Breast epithelium (tissue), 4 donors: ENCODE measurements at places on chromosomes 13 and 19. TPM values are rescaled to one million over a fixed set of nuclear protein-coding genes. Genes with fewer than 3 reads are reported as not detected.

DNA sequence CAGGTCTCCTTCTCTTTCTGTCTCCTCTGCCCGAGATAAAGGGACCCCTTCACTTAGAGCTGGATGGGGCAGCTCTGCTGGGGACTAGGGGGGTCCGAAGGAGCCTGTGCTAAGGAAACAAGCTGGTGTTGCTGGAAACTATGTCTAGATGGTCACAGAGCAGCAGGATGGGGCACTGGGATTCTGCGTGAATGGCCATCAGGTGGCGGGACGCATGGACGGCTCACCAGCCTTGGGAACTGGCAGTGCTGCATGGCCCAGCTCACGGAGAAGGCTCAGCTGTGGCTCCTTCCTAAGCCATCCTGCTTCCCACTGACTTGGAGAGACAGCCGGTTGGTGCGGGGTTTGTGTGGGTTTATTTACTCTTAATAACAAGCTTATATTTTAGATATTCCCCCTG lies 411.8 kb downstream of the ZNF536 start:
- DNase-seq: no peak

- no peak for DNase-seq
These were observed 66.0 kb upstream of the TNFRSF19 start for GRCh38 chr13:23504180-23504579.

DNA sequence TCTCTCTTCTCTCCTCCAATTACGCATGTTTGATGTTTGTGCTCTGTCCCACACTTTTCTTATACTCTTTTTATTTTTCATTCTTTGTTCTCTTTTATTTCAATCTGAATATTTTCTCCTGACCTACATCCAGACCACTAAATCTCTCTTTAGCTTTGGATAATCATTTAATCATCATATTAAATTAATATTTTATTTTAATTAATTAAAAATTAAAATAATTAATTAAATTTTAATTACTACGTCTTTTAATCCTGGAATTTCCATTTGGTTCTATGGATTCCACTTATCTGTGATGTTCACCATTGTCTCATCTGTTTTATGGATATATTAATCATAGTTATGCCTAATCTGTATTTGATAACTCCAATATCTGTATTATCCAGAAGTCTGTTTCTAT lies 62.4 kb downstream of the SPACA7 start:
- DNase-seq: no peak

GRCh38 chr13:103229674-103230073 lies 163.5 kb upstream of the SLC10A2 start:
- DNase-seq: no peak

DNA sequence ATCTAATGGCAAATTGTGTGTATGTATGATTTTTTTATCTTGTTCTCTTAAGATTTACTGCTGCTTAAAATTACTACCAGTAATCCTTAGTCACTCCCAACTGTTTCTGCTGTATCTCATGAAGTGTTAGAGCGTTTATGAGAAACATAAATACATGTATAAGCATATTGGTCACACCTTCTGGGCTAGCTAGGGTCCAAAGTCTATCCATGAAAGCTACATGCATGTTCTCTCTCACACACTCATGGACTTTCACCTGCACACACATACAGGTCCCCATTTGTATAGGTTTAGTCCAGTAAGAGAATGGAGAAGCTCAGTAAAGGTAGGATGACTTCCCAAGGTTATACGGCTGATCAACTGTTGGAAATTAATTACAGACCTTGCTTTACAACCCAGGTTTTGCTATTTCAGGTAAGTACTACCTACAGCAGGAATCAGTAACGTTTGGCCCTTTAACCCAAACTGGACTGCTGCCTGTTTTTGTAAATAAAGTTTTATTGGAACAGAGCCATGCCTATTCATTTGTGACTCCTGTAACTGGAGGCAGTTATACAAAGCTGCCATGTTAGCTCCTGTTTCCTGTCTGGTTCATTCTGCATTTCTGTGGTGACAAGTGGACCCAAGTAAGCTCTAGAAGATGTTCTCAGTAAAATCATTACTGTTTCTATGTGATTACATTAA lies 15.3 kb downstream of the METTL21C start:
- DNase-seq: no peak

GRCh38 chr19:3770136-3770999 lies 1.7 kb downstream of the RAX2 start:
- DNase-seq: no peak

DNA sequence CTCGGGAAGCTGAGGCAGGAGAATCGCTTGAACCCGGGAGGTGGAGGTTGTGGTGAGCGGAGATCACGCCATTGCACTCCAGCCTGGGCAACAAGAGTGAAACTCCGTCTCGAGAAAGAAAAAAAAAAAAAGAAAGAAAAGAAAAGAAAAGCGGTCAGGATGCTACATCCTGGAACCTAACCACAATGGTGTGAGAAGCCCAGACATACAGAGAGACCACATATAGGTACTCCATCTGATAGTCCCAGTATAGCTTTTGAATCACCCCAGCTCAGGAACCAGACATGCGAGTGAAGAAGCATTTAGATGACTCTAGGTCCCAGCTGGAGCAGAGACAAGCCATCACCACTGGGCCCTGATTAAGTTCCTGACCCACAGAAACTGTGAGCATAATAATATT lies 3.2 kb downstream of the IFNL1 start:
- no peak for DNase-seq

DNA sequence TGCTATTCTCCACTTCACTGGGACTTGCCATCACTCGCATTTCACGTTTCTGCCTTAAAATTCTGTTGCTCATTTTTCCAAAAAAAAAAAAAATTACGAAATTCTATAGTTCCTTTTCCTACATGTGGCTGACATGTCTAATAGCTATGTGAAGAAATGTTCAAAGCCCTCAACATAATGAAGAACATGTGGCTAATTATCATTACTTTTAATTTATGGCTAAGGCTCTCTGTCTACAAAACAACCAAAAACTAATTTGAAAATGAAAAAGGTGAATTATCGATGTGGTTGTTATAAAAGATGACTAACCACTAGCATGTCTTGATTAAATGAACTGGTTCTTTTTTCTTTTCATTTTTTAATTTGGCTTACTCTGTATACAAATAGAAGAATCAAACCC lies 940.0 kb downstream of the EFNB2 start:
- no peak for DNase-seq

DNA sequence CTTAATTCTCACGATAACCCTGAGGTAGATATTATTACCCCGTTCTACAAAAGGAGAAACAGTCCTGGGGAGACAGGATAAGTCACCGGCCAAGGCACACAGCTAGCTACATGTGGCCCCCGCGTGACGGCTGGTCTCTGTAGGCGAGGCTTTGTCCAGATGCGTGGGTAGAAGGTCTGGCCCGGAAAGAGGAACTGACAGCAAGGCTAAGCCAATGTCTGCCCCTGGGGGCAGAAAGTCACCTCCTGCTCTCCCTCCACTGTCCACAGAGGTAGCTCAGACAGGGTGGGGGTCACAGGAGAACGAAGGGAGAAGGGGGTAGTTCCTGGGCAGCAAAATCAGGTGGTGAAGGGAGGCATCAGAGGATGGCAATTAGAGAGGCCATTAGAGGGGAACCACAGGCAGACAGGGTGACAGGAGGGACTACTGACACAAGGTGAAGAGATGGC lies 1.8 kb downstream of the APOC4 start:
- DNase-seq: no peak

- no peak for DNase-seq
These were observed 857 bp upstream of the MAP2K7 start for GRCh38 chr19:7902796-7903243.

DNA sequence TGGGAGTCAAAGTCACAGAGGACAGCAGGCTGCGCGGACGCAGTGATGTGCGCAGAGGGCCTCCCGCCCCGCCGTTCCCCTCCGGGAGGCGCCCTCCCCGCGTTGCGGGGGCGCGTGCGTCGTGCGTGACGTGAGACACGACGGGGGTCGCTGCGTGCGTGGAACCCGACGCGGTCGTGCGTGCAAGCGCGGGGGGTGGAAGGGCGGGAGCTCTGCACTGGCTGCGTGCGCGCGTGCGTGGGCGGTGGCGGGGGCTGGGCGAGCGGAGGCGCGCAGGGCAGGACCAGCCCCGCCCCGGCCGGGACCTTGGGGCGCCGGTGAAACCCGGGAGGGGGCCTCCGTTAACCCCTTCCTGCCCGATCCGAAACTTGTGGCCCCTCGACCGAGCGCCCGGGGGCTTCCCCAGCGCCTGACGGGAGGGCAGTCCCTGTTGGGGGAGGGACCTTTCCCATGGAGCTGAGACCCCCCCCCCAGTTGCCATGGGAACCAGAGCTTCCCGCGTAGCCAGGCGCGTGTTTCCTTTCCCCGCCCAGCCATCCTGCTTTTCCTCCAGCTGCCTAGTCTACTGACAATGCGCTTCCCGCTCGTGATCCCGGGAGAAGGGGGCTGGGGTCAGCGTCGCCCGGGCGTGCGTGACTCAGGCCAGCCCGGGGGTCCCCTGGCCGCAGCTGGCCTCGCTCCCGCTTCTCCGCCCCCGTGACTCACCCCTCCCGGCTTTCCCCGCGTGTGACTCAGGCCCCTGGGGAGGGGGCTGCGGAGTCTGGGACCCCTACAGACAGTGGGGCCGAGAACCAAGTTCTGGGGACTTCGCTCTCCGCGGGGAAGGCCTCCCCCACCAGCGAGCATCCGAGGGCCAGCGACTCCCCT lies 7.3 kb upstream of the HOOK2 start:
- DNase-seq: peak; percentile 79

- no peak for DNase-seq
These were observed 233.4 kb upstream of the CSNK1A1L start for GRCh38 chr13:37338726-37339385.

CABP5 gene
- not detected for total RNA-seq

ZNF614 gene
- total RNA-seq: 9.5 TPM

SOX1 gene
- total RNA-seq: not detected

CEACAM16 gene
- total RNA-seq: not detected
